Esophagus squamous epithelium (tissue), 5 donors: ENCODE measurements at places on chromosomes 13 and 19.

- no peak for DNase-seq
These were observed 58.7 kb downstream of the IER2 start for GRCh38 chr19:13208672-13209483.

GRCh38 chr13:76385586-76385985 lies 500.6 kb downstream of the KCTD12 start:
- no peak for DNase-seq

DNA sequence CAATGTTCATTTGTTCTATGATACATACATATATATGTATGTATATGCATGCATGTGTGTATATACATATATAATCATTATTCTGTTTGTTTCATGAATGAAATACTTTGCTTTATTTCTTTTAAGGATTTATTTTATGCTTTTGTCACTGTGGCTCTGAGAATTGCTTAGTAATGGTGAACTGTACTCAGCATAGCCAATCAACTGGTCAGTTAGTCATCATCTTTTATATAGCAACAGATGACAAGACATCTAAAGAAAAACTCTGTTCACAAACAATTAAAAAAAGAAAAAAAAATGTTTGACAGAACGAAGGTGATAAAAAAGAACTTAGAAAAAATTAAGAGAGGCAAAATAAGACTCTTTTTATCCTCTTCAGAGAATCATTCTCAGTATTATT lies 1440.3 kb downstream of the PCDH9 start:
- DNase-seq, result no peak

DNA sequence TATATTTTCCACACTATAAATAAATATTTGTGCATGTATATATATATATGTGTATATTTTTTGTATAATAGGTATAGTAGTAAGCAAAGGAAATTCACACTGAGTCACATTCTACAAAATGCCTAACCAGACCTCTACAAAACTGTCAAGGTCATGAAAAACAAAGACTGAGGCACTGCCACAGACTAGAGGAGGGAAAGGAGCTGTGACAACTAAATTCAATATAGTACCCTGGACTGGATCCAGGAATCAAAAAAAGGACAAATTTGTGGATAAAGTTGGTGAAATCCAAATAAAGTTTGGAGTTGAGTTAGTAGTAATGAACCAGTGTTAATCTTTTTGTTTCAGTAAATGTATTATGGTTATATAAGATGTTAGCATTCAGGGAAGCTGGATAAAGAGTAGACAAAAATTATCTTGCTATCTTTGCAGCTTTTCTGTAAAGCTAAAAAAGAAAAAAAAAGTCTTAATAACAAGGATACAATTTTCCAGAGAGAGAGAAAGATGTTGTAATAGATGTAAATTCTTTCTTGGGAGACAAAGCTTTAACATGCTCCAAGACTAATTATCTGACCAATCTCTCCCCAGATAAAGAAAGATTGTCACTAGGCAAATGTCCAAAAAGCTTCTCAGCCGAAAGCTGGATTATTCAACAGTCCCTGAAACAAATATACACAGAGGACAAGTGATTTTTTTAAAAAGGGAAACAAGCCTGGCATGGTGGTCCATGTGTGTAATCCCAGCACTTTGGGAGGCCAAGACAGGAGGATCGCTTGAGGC lies 19.1 kb downstream of the SYDE1 start:
- DNase-seq, result no peak

- DNase-seq, result no peak
These were observed 20.0 kb downstream of the MAN2B1 start for GRCh38 chr19:12646551-12646950.

- no peak for DNase-seq
These were observed at the start of gene NFIX for GRCh38 chr19:12994701-12995595. TSS of gene NFIX (plus strand) at chr19:12995475. CDS start at chr19:12995838, 363 bp downstream.

DNA sequence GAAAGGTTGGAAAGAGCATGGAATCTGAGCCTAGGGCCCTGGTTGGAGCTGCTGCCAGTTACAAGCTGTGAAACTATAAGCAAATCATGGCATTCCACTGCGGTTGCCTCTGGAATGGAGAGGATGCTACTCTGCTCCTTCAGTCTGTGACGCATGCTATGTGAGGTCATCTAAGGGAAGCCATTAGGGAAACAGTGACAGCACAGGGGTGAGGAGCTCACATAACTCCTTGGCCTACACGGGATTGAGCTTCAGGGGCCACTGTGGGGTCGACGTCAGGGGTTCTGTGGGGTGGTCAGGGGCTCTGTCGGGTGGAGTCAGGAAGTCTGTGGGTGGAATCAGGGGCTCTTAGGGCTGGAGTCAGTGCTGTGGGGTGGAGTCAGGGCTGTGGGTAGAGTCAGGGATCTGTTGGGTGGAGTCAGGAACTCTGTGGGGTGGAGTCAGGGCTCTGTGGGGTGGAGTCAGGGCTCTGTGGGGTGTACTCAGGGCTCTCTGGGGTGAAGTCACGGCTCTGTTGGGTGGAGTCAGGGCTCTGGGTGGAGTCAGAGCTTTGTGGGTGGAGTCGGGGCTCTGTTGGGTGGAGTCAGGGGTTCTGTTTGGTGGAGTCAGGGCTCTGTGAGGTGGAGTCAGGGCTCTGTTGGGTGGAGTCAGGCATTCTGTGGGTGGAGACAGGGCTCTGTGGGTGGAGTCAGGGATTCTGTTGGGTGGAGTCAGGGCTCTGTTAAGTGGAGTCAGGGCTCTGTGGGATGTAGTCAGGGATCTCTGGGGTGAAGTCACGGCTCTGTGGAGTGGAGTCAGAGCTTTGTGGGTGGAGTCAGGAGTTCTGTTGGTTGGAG lies 35.8 kb upstream of the MEDAG start:
- no peak for DNase-seq

DNA sequence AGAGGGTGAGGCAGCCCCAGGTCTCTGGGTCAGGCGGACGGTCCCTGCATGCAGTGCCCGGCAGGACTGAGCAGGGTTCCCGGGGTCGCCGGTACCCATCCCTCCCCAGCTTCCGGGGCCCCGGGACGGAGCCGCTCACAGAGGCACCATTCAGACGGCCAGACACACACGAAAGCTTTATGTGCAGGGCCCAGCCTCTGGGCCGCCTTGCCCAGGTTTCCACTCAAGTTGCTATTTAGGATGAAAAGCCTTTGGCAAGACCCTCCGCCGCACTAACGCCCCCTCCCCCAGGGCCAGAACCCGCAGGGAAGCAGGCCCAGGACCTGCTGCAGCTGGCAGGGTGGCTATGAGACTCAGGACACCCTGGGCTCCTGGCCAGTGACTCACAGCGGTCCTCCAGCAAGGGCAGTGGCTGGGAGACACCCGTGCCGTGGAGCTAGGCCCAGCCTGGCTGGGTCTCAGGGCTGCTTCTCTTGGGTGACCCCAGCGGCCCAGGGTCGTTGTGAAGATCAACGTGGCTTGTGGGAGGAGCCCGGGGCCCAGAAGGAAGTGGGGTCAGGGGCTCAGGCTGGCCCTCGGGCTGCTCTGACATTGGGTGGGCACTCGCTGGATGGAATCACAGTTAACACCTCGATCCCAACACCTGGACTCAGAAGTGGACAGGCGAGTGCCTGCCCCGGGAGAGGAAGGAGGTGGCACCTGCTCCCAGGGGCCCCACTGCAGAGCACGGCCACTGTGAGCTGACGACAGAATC lies 4.8 kb downstream of the C19orf25 start:
- no peak for DNase-seq

DNA sequence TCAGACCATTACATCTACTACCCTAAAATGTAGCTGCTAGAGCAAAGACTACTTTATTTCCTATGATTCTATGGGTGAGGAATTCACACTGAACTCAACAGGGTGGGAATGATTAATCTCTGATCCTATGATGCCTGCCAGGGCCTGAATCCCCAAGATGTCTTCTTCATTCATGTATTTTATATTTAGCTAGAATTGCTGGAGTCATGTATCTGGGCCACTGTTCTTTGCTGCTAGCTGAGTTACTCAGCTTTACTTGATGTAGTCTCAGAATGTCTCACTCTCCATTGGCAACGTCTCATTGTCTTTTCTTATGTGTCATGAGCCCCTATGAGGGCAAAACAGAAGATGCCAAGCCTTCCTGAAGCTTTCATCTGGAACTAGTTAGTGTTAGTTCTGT lies 21.1 kb downstream of the ZNF582 start:
- DNase-seq, result no peak

DNA sequence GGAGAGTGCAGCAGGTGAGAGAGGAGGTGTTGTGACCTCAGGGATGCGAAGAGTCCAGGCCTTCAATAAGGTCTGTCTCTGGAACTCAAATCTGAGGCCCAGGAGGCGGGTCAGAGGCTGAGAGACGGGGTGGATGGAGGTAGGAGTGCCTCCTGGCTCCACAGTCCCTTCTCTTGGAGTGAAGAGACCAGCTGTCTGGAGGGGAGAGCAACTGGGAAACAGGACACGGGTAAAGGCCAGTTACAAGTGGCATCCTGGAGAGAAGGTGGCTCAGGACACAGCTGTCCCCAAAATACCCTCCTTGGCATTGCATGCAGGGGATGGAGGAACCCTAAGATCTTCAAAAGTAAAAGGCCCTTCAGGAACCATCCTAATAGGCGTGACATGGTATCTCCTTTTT lies 19.2 kb downstream of the PDE4A start:
- no peak for DNase-seq

DNA sequence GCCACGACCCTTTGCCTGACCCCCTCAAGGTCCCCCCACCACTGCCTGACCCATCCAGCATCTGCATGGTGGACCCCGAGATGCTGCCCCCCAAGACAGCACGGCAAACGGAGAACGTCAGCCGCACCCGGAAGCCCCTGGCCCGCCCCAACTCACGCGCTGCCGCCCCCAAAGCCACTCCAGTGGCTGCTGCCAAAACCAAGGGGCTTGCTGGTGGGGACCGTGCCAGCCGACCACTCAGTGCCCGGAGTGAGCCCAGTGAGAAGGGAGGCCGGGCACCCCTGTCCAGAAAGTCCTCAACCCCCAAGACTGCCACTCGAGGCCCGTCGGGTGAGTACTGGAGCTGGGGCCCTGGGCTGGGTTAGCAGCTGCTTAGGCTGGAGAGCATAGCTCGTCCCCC lies 8.6 kb downstream of the MAP1S start:
- DNase-seq, result no peak

DNA sequence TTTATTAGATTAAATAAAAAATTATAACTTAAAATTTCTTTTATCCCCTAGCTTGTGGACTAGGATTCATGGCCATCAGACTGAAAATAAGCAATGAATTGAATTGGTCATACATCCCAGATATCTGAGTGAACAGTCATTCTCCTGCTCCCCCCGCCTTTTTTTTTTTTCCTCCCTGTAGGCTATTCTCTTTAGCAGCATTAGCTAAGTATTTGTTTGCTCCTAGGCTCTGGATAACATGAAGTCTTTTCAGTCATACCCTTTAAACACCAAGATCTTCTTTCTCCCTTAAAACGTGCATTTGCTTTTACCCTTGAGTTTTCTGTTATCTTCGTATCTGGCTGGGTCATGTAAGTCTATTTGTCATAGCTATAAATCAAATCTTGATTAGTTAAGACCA lies 866.7 kb upstream of the SPRY2 start:
- DNase-seq, result no peak

DNA sequence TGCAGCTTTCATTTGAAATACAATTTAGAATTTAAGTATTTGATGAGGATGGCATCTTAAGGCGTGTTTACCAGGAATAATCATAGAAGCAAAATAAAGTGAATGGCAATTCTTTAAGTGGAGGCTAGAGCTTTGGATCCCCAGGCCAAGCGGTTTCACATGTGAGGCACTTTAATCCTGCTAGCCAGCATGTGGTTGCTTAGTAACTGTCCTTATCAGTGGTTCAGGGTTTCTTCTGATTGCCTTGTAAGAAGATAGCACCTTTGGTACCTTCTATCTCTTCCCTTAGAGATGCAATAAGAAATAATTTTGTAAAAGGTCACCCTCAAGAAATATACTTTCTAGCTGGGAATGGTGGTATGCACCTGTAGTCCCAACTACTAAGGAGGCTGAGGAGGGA lies 38.9 kb upstream of the SERP2 start:
- DNase-seq, result no peak

GRCh38 chr13:103161476-103161875 lies 95.3 kb upstream of the SLC10A2 start:
- no peak for DNase-seq

GRCh38 chr19:58034477-58034793 lies 610 bp downstream of the ZSCAN1 start:
- no peak for DNase-seq

DNA sequence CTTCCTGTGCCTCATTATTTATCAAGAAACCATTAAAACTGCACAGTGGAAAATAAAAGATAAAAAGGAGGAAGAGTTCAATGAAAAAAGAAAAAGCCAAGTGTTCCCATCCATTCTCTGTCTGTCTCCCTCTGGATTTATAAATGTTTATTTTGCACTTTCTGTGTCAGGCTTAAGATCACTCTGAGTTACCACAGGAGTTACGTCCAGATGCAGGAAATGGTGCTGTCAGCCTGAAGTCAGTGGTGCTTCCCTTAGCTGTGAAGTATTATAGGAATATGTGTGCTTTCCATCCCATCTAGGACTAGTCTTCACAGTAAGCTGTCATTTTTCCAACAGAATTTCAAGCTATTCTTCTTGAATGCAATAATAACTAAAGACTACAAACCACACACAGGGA lies 420.2 kb downstream of the KCTD12 start:
- no peak for DNase-seq

GRCh38 chr19:35908973-35909683 lies 1.0 kb upstream of the TYROBP start:
- peak; percentile 46 for DNase-seq

DNA sequence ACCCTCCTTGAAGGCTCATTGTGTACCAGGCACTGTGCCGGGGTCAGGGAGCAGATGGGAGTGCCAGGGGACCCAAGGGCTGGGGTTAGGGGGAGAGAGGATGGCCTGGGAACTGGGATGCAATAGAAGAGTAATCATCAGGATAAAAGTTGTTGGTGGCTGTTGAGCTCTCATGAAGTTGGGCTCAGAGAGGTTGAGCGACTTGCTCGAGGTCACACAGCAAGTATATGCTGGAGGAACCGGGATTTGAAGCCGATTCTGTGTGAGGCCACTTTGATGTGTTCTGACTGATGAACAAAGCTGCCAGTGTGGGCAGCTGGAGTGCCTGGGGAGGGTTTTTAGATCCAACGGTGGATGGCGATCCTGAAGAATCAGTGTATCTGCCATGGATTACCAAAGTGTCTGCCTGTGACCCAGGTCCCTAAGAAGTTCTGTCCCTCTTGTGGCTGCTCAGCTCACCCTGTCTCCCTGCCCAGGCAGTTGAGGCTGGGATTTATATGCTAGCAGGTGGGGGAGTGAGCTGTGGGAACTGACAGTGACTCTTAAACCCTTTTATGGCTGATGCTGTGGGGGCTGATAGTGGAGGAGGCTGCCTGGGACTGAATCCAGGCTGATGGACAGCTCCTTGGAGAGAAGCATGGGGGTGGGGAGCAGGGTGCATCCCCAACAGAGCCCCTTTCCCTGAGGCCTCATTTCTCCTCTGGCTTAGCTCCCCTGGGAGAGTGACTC lies 8.3 kb downstream of the ARHGEF18 start:
- DNase-seq, result no peak

GRCh38 chr19:50797781-50798658 lies 7.8 kb downstream of the ACP4 start:
- no peak for DNase-seq

DNA sequence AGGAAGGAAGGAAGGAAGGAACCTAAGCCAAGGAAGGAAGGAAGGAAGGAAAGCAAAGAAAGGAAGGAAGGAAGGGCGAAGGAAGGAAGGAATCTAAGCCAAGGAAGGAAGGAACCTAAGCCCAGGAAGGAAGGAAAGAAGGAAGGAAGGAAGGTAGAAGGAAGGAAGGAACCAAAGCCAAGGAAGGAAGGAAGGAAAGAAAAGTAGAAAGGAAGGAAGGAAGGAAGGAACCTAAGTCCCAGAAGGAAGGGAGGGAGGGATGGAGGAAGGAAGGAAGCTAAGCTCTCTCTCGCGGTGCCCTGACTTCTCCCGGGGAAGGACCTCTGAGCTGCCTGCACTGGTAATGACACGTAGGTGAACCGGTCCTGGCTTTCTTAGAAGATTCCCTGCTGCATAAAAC lies 1.3 kb upstream of the RUBCNL start:
- no peak for DNase-seq
